ENCODE measurements at places on chromosomes 2 and 18.

- no peak for DNase-seq
Observed at GRCh38 chr2:233593201-233593600, 24.2 kb upstream of the UGT1A8 start.

GRCh38 chr2:158024288-158024898 is 77.3 kb upstream of the UPP2 start:
- no peak for DNase-seq

DNA sequence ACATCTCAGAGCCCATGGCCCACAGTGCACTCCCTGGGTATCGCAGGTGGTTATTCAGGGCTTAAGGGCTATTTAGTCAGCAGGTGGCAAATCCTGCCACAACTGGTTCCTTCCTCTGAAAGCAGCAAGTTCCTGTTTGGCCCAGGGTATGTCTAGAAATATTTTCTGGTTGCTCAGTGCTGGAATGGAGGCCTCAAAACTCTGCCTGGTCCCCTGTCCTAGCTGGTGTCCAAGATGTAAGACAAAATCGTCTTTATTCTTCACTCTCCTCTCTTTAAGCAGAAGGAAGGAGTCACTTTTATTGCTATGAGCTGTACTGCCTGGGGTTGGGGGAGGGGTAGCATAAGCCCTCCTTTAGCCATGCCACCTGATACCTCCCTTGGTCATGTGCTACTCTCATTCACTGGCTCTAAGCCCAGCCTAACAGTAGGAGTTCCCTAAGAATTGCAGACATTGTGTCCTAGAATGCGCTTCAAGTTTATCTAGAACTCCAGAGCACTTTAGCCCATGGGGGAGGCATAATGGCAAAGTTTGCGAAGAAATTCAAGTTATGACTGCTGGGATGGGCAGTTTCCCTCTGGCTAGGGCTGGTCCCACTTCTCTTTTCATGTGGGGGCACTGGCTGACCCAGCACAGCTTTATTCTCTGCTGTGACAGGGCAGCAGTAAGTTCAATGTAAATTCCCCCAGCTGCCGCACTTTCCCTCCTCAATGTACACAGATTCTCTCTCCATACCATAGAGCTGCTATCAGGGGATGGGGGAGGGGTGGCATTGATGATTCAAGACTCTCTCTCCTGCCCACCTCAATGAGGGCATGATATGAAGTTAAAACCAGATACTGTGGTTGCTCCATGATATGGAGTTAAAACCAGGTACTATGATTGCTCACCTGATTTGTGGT is 27.1 kb upstream of the CWC22 start:
- DNase-seq = peak; percentile 84

GRCh38 chr2:56416500-56417176 is 232.8 kb downstream of the CCDC85A start:
- no peak for DNase-seq

DNA sequence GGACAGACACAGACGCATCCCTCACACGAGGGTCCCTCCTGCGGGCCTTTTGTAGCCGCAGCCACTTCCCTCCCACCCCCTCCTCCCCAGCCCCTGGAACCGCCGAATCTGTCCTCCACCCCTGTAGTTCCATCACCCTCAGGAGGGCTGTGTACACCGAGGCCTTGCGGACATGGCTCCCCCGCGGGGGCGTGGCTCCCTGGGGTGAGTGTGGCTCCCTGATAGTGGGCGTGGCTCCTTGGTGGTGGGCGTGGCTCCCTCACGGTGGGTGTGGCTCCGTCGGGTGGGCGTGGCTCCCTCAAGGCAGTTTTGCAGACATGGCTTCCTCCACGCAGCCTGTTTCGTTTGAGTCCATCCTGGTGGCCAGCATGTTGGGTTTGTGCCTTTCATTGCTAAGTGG is 420.7 kb upstream of the SALL3 start:
- DNase-seq = no peak

Measured in brain pericyte (primary cell).